Activated CD4-positive, CD25-positive, alpha-beta regulatory T cell treated with anti-CD3 and anti-CD28 coated beads, Interleukin-2, amount 50 U/mL, for 24 hours (primary cell): ENCODE measurements at places on chromosomes 1 and 21.

- no peak for ATAC-seq
Observed at GRCh38 chr1:193476748-193477147, 290.3 kb upstream of the B3GALT2 start.

GRCh38 chr21:25496825-25497482 is 110.3 kb downstream of the MRPL39 start:
- no peak for ATAC-seq

GRCh38 chr1:55720261-55720660 is 505.1 kb upstream of the USP24 start:
- no peak for ATAC-seq

GRCh38 chr1:175877939-175878737 is 134.7 kb upstream of the TNR start:
- no peak for ATAC-seq

- no peak for ATAC-seq
Observed at GRCh38 chr1:201354901-201355295, 22.6 kb downstream of the TNNT2 start.

DNA sequence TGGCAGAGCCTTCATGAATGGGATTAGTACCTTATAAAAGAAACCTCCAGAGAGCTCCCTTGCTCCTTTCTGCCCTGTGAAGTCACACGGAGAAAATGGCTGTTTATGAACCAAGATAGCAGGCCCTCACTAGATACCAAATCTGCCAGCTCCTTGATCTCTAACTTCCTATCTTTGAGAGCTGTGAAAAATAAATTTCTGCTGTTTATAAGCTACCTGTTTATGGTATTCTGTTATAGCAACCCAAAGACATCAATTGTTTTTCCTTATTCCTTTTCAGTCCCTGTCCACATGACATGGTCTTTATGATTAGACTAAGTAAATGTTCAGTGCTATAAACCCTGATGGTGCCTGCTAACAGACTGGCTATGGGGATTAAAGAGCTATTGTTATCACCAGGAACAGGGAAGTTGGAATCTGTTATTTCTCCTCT is 9.7 kb upstream of the STIL start:
- ATAC-seq, result no peak

DNA sequence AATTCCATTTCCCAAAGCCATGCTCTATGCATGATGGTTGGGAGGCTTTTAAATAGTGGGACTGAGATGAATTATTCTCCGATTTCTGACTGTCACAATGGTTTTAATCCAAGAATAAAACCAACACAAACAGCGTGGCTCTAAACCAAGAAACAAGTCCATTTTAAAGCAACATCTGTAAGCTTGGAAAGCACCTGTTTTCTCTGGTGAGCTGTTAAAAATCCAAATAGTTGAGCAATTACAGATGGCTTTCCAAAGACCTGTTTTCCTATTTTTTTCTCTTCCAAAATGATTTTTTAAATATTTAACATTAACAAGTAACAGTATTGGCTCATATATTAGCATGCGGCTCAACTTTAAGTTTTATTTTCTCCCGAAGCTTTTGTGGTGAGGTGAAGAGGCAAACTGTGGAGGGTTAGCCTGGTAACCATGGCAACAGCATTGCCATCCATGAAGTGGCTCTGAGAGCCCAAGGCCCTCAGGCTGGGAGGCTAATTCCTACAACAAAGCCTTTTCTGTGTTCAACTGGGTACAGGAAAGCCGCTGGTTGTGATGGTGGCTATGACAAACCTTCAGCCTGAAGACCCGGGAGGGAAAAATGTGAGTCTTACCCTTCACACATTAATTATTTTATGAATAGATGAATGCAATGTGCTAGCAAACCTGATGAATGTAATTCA is 56.7 kb upstream of the B3GALT5 start:
- no peak for ATAC-seq

- ATAC-seq, result no peak
Observed at GRCh38 chr1:205521686-205522085, 17.2 kb downstream of the CDK18 start.

GRCh38 chr1:171787686-171788480 is 6.4 kb downstream of the METTL13 start:
- no peak for ATAC-seq

DNA sequence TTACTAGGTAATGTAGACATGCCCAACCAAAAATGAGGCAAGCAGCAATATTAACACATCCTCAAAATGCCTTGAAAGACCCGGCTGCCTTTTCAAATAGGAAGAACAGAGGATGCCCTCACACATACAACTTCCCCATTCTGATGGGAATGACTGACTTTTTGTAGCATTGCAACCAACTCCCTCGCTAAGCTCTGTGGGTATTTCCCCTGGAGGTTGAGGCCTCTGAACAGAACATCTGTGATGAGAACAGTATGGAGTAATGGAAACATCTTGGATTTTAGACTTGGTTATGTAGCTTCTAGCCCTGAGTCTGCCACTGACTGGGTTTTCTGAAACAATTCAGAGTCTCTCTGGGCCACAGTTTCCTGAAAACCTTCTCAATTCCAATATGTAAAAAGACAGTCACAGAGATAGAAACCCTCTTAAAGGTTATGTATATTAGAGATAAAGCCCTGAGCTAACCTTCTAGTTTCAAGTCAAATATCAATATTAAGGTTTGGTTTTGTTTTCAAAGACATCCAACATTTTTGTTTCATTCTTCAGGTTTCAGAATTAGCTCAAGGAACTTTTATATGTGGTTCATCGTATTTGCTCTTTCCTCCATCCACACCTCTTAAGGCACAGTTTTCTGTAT is 311.5 kb downstream of the SETD4 start:
- peak; percentile 10 for ATAC-seq

- no peak for ATAC-seq
Observed at GRCh38 chr21:44267655-44268142, 6.0 kb upstream of the DNMT3L start.

GRCh38 chr1:25737130-25737529 is 62.9 kb upstream of the SELENON start:
- no peak for ATAC-seq

- ATAC-seq, result no peak
Observed at GRCh38 chr21:22260274-22260673, 1262.1 kb downstream of the NCAM2 start.

DNA sequence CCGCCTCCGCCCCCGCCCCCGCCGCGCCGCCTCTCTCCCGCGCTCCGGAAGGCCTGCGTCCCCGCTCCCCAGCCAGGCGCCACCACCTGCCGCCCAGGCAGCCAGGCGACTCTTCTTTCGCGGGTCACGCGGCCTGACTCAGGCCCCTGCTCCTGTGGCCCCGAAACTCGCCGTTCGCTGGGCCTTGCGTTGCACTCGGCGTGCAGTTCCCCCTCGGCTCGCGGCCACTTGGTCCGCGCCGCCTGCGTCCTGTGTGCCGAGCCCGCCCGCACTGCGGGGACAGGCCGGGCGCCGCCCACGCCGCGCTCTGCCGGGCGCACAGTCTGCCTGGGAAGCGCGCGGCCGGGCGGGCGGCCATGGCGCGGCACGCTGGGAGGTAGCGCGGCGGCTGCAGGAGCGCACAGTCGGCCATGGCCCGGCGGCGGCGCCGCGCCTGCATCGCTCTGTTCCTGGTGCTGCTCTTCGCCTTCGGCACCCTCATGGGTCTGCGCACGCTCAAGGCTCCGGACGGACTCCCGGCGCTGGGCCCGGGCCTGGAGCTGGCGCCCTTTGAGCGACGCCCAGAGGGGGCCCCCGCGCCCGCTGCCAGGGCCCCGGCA is at the start of gene MANEAL:
MANEAL (plus strand) TSS at position 75 of the 599 bp plus-strand sequence; CDS start at position 411, 336 bp downstream.
- ATAC-seq, result peak; percentile 71

DNA sequence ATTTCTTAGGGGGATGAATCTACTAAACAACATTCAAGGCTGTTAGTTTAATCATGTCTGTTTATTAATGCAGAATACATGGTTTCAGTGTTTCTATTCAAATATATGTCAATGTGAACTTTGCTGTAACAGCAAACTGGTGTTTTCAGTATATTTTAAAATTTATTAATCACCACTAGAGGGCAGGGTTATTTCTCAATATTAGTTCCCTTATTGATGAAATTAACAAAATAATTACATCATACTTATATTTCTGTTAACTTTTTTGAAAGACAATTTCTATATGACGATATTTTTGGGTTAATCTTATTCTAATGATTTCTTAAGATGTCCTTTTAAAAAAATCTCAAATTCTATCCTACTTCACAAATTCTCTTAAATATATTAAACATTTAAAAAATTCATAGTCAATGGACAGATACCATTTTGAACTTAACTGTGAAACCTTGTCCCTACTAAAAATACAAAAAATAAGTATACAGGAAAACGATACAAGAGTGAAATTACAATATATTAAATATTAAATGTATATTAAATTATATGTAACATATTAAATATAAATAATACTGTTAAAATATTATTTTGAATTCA is 1034.1 kb upstream of the PRMT6 start:
- ATAC-seq, result no peak

- ATAC-seq, result no peak
Observed at GRCh38 chr1:23795676-23796465, 4.7 kb downstream of the GALE start.

- no peak for ATAC-seq
Observed at GRCh38 chr1:115166531-115167091, 77.3 kb upstream of the TSPAN2 start.

- ATAC-seq, result no peak
Observed at GRCh38 chr1:231899713-231900435, 273.3 kb downstream of the DISC1 start.

GRCh38 chr1:6205849-6206519 is at the start of gene RNF207:
Gene RNF207 (plus strand): TSS chr1:6206119. CDS start chr1:6206536, 417 bp downstream.
- peak; percentile 84 for ATAC-seq

DNA sequence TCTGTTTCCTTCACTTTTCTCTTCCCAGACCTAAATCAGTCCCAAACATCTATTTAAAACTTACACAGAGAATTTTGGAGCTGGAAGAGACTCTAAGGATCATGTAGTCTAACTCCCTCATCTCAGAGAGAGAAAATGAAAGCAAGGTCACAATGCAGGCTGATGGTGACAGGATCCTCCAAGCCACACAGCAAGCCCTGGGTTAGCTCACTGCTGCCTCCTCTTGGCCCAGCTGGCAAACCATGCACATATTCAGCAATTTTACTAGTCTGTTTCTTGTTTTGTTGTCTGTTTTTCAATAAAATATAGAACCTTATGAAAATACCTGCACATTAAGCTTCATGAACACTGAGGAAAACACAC is 27.7 kb upstream of the LY9 start:
- ATAC-seq, result peak; percentile 76

DNA sequence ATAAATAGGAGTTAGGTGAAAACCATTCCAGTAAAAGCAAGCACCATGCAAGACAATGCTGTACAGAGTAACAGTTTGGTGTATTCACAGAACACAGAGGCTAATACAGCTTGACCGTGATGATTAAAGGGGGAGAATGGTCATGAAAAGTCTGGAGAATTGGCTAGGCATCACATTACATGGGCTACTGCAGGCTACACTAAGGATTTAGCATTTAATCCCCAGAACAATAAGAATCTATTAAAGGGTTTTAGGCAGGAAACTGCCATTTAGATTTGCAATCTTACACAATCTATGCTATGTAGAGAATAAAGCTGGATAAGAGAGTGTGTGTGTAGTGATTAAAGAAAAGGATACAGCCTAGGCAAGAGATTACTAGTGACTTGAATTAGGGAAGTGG is 30.6 kb downstream of the HFM1 start:
- no peak for ATAC-seq

- no peak for ATAC-seq
Observed at GRCh38 chr21:21146587-21147373, 148.6 kb downstream of the NCAM2 start.

DNA sequence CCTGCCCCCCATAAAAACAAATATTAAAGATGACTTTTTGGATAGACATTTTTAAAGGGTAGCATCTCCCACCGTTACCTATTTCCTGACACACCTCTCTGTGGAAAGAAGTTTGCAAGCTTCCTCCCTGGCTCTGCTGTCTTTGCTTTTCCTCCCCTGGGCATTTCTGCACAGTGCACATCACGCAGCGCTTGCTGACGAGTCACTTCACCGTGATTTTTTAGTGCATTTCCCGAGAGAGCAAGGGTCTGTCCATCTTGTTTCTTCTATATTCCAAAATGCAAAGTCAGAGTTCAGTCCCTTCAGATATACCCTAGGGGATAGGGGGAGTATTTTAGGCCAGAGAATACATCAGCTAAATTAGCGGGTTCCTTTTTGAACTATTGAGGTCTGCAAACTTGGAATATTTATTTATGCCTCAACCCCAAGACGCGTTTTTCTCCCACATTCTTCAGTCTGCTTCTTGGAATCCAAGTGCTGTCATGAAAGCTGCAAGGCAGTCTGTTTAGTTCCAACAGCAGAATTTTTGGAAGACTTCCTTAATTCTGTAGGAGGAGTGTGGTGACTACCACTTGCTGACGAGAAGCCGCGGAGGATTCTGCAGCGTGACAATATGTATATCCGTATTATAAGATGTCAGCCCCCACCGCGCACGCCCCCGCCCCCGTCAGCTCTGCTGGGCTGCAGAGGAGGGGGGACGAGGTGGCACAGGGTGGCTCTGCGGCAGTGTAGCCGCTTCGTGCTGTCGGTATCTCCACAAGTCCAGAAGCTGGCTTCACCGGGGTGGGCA is 22.4 kb downstream of the SMYD2 start:
- no peak for ATAC-seq

- ATAC-seq, result no peak
Observed at GRCh38 chr1:210377731-210378333, 49.1 kb downstream of the HHAT start.

DNA sequence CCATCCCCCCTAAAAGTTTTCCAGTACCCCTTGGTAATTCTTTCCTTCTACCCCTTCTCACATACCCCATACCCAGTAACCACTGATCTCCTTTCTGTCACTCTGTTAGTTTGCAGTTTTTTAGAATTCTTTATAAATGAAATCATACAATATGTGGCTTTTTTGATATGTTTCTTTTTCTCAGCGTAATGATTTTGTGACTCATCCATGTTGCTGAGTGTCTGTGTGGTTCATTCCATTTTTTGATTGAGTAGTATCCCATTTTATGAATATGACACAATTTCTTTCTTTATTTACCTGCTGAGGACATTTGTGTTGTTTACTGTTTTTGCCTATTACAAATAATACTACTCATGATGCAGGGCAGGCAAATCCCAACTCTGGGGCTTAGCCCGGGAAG is 1605.3 kb downstream of the BRINP3 start:
- no peak for ATAC-seq

GRCh38 chr1:159889821-159890252 is 10.1 kb downstream of the CFAP45 start:
- ATAC-seq, result peak; percentile 61

- ATAC-seq, result no peak
Observed at GRCh38 chr1:169844941-169845608, 48.6 kb downstream of the SCYL3 start.
